ENCODE measurements at places on chromosomes 3 and 15. TPM values are rescaled to one million over a fixed set of nuclear protein-coding genes. Genes with fewer than 3 reads are reported as not detected.

DNA sequence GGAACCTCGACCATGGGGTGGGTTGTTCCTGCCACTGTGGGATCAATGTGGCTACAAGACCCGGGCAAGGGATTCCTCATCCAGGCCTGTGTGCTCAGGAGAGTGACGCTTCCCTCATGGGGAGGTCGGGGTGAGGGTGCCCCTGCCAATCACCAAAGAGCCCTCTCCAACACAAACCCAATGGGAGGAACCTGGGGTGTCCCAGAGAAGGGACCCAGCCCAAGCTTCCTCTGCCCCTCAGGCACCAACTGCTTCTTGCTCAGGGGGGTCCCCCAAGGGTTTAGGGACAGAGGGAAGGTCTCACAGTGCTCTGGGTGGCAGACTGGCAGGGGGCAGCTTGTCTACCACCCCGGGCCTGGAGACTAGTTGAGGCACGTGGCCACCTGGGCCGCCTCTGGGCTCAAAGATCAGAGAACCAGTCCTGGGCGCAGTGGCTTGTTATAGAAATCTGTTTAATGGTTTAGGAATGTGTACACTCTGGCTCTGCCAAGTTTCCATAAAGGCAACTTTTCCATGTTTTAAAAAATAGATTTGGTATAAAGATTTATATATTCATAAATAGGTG is 26.6 kb downstream of the GP9 start:
- H3K4me1 ChIP-seq: no peaks in the 10 kb centered on the region
- no peaks in the 10 kb centered on the region for H3K27me3 ChIP-seq
- no peaks in the 10 kb centered on the region for H3K36me3 ChIP-seq
- DNase-seq: peak; percentile 36
- H3K27ac ChIP-seq: peak overlapping the region; percentile 33

GRCh38 chr3:39751286-39751685 is 58.1 kb upstream of the MYRIP start:
- H3K4me1 ChIP-seq: no peaks in the 10 kb centered on the region
- no peak for DNase-seq
- H3K27ac ChIP-seq: no peak overlapping the region
- no peaks in the 10 kb centered on the region for H3K27me3 ChIP-seq
- no peaks in the 10 kb centered on the region for H3K36me3 ChIP-seq

XCR1 gene
- not detected for total RNA-seq

PRSS50 gene
- not detected for total RNA-seq

SPRED1 gene
- 26.5 TPM for total RNA-seq

- peaks cover 12% of the 10 kb centered on the region for H3K4me1 ChIP-seq
- H3K27me3 ChIP-seq: no peaks in the 10 kb centered on the region
- H3K4me3 ChIP-seq: no peak overlapping the region
- H3K27ac ChIP-seq: no peak overlapping the region
- H3K36me3 ChIP-seq: no peaks in the 10 kb centered on the region
- DNase-seq: no peak
Measured at GRCh38 chr3:65878831-65879230, 159.9 kb downstream of the MAGI1 start.

THBS1 gene
- 102 TPM for total RNA-seq

DNA sequence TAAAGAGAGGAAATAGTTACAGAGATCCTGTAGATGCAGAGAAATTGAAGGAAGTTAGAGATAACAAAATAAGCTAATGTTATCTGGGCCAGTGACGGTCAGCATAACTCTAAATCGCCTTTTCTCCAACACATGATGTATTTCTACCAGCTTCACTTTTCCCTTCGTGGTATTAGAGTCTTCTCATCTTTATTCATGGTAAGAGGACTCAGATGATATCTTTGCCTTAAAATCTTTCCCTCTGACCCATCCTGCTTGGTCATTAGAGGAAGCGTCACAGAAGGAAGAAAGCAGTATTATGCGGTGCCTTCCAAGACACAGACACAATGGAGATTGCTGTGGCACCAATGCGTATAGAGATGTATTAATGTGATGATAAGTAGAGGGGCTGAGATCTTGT is 320.7 kb upstream of the GOLIM4 start:
- H3K27ac ChIP-seq: no peak overlapping the region
- no peak for DNase-seq
- no peaks in the 10 kb centered on the region for H3K27me3 ChIP-seq

MYZAP gene
- 176 TPM for total RNA-seq

TRIM42 gene
- not detected for total RNA-seq

PLSCR2 gene
- not detected for total RNA-seq

DNA sequence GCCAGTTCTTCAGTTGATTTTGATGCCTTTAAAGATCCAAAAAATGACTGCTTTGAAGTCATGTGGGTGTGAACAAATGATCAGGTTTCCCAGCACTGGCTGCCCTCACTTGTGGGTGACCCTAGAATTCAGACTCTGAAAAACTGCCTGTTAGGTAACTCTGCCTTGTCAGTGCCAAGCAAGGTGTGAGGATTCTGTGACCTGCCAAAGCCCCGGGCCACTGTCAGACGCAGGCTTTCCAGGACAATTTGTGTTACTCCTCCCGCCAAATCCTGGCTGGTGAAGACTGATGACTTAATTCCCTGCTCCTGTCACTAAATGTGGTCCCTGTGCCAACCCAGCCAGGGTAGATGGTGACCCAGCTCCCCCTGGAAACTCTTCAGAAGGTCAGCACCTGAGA is 99.2 kb upstream of the PSMD6 start:
- H3K4me3 ChIP-seq: no peak overlapping the region
- peaks cover 10% of the 10 kb centered on the region for H3K4me1 ChIP-seq
- H3K27me3 ChIP-seq: no peaks in the 10 kb centered on the region
- H3K27ac ChIP-seq: no peak overlapping the region
- peak; percentile 20 for DNase-seq
- H3K36me3 ChIP-seq: no peaks in the 10 kb centered on the region

GRCh38 chr3:68703066-68703465 is 229.3 kb downstream of the TAFA4 start:
- DNase-seq: no peak
- H3K4me1 ChIP-seq: no peaks in the 10 kb centered on the region
- H3K4me3 ChIP-seq: no peak overlapping the region
- no peaks in the 10 kb centered on the region for H3K36me3 ChIP-seq

DNA sequence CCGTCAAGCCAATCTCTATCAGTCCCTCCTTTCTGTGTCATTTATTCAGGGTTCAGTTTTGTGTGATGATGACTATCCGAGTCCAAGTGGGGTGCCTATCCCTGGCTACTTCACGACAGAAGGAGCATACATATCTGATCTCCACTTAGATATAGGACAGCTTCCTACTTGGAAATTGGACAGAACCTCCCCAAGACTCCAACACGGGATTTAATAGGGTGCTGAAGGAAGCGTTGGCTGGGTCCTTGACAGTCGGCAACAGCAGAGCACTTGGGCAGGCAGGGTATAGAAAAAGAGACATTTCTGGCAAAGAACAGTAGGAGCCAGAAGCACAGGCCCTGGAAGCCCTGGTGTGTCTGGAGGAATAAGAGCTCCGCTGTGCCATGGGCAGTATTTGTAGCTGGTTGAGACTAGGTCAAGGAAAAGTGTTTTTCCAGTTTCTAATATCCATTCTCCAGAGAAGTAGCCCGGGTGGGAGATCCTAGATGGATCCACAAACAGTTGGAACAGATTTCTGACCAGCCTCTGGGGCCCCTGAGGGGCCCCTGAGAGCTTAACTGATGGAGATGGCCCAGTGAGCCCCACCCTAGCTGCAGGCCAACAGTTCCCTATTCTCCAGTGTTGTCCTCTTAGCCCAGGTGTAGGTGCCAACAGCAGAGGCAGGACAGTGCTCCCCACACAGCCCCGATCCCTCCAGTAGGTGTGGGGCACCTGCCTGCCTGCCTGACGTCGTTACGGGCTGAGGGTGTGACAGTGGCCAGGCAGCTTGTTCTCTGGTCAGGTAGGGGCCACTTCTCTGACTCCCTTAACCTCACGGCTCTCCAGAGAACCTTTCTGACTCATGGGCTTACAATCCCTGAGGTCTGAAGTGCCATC is 130.8 kb downstream of the CHCHD6 start:
- no peak for DNase-seq
- no peaks in the 10 kb centered on the region for H3K27me3 ChIP-seq
- H3K27ac ChIP-seq: no peak overlapping the region
- H3K36me3 ChIP-seq: no peaks in the 10 kb centered on the region
- no peak overlapping the region for H3K4me3 ChIP-seq

DNA sequence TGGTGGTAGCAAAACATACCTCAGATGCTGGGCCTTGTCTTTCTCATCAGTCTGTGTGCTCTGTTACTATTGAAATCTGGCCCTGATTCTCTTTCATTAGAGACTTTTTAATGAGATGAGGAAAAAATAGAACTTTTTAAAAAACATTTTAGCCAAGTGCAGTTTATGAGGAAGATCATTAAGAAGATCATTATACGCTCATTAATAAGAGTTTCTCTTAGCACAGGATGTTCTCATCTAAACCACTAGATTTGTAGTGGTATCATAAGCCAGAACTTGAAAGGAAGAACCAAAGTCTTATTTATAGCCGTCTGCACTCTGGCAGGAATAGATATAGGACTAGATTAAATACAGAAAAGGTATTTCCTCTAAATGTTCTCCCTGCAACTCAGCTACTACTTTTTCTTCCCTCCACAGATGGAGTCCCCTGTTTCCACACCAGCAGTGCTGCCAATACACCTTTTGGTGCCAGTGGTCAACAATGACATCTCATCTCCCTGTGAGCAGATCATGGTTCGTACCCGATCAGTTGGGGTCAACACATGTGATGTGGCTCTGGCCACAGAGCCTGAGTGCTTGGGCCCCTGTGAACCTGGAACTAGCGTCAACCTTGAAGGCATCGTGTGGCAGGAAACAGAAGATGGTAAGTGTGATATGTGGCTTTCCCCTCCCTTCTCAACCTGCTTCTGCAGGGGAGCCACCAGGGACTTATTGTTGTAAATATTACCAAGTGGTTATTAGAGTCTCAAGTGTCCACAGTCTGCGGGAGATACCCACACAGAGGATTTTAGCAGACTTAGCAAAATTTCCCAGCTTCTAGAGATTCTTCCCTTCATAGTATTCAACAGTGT is 152.8 kb downstream of the RBPMS2 start:
- H3K36me3 ChIP-seq: peaks cover 7% of the 10 kb centered on the region
- no peaks in the 10 kb centered on the region for H3K27me3 ChIP-seq
- DNase-seq: no peak
- peaks cover 10% of the 10 kb centered on the region for H3K4me1 ChIP-seq

GRCh38 chr3:183554377-183554776 is 1.1 kb downstream of the KLHL6 start:
- H3K36me3 ChIP-seq: no peaks in the 10 kb centered on the region
- H3K27me3 ChIP-seq: no peaks in the 10 kb centered on the region
- H3K4me1 ChIP-seq: peaks cover 3% of the 10 kb centered on the region
- DNase-seq: no peak
- H3K4me3 ChIP-seq: peak overlapping the region; percentile 10

DNA sequence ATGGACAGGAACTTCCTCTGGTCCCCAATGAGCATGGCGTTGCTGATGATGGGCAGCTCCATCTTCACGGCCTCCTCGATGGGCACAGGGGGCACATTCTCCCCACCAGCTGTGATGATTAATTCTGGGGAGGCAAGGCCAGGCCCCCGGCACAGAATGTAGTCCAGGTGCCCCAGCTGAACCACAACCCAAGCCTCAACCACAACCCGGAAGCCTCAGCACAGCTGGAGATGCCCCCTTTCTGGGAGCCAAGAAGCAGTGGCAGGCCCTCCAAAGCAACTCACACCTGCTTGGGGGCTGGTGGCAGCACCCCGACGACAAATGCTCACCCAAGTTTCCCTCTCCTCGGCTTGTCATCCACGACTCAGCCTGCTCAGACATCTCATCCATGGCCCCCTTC is 25.2 kb downstream of the IDH3A start:
- no peaks in the 10 kb centered on the region for H3K27me3 ChIP-seq
- no peak overlapping the region for H3K4me3 ChIP-seq
- peak; percentile 16 for DNase-seq

EPHA6 gene
- not detected for total RNA-seq

GRCh38 chr3:135017003-135017893 is 222.2 kb downstream of the EPHB1 start:
- no peak for DNase-seq
- H3K4me1 ChIP-seq: no peaks in the 10 kb centered on the region
- H3K4me3 ChIP-seq: no peak overlapping the region
- H3K27ac ChIP-seq: no peak overlapping the region

DNA sequence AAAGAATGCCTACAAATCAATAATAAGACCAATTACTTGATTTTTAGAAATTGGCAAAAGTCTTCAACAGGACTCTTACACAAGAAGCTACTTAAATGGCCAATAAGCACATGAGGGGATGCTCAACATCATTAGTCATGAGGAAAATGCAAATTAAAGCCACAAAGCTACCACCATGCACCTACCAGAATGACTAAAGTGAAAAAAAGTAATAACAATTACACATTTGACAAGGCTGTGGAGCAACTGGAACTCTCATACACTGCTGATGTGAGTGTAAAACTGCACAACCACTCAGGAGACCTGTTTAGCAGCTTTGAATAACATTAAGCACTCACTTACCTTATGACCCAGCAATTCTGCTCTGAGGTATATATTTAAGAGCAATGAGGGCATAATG is 68.4 kb downstream of the PPCDC start:
- H3K4me1 ChIP-seq: no peaks in the 10 kb centered on the region
- no peaks in the 10 kb centered on the region for H3K36me3 ChIP-seq
- H3K27ac ChIP-seq: no peak overlapping the region
- H3K27me3 ChIP-seq: no peaks in the 10 kb centered on the region

- H3K4me1 ChIP-seq: peaks cover 6% of the 10 kb centered on the region
- no peak overlapping the region for H3K4me3 ChIP-seq
- H3K27me3 ChIP-seq: no peaks in the 10 kb centered on the region
- DNase-seq: no peak
Measured at GRCh38 chr3:133896002-133896761, 500 bp upstream of the RAB6B start.

SEMA5B gene
- total RNA-seq: 1.1 TPM

DNA sequence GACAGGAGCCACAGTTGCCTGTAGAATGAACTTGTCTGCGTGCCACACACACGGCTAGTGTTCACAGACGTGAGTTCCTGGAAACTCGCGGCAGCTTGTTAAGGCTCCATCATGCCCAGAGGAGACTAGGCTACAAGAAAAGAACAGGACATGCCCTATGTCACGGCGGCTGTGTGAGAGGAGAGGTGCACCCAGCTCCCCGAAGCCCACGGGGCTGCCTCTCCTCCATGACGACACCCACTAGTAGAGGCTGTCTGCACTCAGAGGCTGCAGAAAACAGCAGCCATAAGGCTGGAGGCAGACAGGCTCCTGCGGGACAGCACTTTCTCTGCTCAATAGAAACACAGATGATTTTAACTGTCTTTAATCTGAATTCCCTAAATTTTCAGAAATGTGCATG is 19.0 kb upstream of the OCA2 start:
- peaks cover 78% of the 10 kb centered on the region for H3K36me3 ChIP-seq
- H3K4me1 ChIP-seq: no peaks in the 10 kb centered on the region
- DNase-seq: no peak
- H3K27me3 ChIP-seq: no peaks in the 10 kb centered on the region
- no peak overlapping the region for H3K27ac ChIP-seq
- no peak overlapping the region for H3K4me3 ChIP-seq

DNA sequence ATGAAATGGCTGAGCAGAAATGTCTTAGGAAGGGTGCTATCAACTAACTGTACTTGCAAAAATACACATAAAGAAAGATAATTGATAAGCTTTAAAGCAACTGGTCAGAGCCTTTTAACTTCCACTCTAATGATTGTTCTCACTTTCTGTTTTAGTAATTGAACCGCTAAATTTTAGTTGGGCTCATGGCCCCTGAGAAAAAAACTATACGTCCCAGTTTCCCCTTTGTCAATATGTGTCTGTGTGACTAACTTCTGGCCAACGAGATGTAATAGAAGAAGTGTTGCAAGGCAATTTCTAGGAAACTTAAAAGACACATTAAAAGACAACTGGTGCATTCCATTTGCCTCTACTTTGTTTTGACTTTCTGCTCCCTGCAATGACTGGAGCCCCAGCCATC is 223.9 kb downstream of the NR1D2 start:
- no peaks in the 10 kb centered on the region for H3K36me3 ChIP-seq
- no peaks in the 10 kb centered on the region for H3K27me3 ChIP-seq
- H3K27ac ChIP-seq: no peak overlapping the region
- no peak for DNase-seq
